ENCODE measurements at places on chromosomes 6 and 20.

- no peak for DNase-seq
Observed at GRCh38 chr6:41824571-41825569, 37.4 kb downstream of the TOMM6 start.

DNA sequence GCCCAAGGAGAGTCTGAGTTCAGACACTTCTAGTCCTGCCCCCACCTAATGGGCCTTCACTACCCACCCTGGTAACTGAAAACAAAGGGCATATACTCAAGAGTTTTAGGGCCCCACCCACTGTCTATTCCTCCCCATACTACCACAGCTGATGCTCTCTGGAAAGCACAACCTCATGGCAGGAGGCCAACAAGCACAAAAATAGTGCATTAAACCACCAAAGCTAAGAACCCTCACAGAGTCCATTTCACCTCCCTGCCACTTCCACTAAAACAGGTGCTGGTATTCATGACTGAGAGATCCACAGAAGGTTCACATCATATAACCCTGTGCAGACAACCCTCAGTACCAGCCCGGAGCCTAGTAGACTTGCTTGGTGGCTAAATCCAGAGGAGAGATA is 132.1 kb upstream of the ADGRB3 start:
- DNase-seq: no peak

DNA sequence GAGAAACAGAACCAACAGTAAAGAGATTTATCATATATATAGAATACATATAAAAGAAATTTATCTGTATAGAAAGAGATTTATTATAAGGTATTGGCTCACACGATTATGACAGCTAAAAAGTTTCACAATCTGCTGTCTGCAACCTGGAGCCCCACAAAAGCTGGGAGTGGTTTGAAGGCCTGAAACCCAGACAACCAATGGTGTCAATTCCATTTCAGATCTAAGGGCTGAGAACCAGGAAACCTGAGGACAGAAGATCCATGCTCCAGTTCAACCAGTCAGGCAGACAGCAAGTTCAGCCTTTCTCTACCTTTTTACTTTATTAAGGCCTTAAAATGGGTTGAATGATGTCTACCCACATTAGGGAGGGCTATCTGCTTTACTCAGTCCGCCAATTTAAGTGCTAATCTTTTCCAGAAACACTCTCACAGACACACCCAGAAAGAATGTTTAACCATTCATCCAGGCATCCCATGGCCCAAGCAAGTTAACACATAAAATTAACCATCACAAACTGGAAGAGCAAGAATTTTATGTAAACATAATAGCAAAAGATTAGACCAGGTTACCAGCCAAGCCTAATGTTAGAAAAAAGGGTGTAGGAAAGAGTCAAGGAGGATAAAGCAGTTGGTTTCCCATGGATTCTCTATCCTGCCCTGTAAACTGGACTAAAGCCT is 170.9 kb downstream of the FUT9 start:
- DNase-seq: no peak

GRCh38 chr6:125797886-125798444 is 7.2 kb downstream of the NCOA7 start:
- no peak for DNase-seq

GRCh38 chr6:70413992-70414494 is 735 bp downstream of the FAM135A start:
- no peak for DNase-seq

DNA sequence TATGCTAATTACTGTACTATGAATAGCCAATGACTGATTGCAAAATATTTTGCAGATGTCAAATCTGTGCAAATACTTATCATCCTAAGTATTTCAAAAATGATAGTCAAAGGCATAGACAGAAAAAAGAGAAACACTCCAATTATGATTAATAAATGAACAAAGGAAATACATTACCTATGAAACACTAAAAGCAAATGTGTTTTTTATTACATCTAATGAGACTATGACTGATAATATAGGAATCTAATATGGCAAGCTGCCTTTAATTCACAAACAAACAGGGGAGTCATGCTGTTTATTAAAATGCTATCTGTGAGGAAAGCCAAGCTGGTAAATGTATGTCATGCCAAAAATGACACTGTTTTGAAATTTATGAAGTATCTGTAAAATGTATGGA is 713.2 kb upstream of the NRSN1 start:
- DNase-seq: no peak

DNA sequence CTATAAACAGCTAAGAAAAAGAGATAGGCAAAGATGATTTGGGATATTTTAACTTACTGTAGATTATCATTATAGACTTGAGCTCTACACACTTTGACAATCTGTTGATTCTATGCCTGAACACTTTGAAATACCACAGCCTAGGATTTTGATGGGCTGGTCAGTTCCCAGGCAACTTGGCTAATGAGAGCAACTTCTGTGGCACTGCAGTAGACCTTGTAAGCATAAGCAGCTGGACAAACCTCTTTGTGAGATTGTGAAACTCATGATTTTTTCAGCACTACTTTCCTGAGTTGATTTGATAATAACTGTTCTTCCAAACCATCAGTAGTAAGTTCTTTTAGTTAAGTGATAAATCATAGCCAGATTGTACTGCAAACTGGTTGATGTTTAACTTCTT is 27.1 kb upstream of the ELOVL5 start:
- DNase-seq: no peak

- no peak for DNase-seq
Observed at GRCh38 chr6:79064635-79065034, 13.4 kb downstream of the PHIP start.

GRCh38 chr20:38680500-38681306 is 43.6 kb upstream of the SLC32A1 start:
- no peak for DNase-seq

- peak; percentile 5 for DNase-seq
Observed at GRCh38 chr20:23050847-23051627, 1.6 kb upstream of the THBD start.

DNA sequence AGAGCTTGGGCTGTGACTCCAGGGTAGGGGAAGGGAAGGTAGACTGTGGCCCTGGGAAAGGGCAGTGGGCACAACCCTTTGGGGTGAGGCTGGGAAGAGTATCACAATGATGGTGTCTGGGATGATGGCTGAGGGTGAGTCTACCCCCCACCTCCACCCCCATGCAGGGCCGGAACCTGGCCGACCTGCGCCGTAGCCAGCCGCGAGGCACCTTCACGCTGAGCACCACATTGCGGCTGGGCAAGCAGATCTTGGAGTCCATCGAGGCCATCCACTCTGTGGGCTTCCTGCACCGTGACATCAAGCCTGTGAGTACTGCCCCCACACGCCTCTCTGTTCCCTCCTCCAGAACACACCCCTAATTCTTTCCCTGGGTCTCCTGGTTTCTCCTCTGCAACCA is 10.1 kb downstream of the TTBK1 start:
- DNase-seq: no peak

DNA sequence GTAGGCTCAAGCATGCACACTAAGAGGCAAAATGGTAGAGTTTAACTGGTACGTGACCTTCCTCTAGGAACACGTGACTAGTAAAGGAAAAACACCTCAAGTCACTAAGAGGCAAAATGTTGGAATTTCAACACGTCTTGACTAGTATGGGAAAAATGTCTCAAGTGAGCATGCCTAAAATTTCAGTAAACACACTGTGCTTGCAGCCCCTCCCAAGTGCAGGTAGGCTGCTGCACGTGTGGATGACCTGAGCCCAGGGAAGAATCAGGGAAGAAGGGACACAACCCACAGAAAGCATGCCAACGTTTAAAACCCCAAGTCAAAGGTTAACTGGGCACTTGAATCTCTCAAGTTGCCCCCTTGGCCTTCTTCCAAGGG is 162.2 kb downstream of the TENT5A start:
- no peak for DNase-seq

GRCh38 chr6:49342410-49342809 is 120.6 kb downstream of the MMUT start:
- DNase-seq: no peak

GRCh38 chr6:4891141-4891540 is 112.7 kb downstream of the RPP40 start:
- no peak for DNase-seq

- no peak for DNase-seq
Observed at GRCh38 chr6:4682431-4683097, 93.6 kb upstream of the CDYL start.

- DNase-seq: no peak
Observed at GRCh38 chr6:157597461-157598312, 216.7 kb downstream of the ZDHHC14 start.

GRCh38 chr6:13273202-13273930 is 55.0 kb downstream of the TBC1D7 start:
- no peak for DNase-seq

GRCh38 chr6:130717657-130718056 is 109.5 kb upstream of the SMLR1 start:
- DNase-seq: no peak

DNA sequence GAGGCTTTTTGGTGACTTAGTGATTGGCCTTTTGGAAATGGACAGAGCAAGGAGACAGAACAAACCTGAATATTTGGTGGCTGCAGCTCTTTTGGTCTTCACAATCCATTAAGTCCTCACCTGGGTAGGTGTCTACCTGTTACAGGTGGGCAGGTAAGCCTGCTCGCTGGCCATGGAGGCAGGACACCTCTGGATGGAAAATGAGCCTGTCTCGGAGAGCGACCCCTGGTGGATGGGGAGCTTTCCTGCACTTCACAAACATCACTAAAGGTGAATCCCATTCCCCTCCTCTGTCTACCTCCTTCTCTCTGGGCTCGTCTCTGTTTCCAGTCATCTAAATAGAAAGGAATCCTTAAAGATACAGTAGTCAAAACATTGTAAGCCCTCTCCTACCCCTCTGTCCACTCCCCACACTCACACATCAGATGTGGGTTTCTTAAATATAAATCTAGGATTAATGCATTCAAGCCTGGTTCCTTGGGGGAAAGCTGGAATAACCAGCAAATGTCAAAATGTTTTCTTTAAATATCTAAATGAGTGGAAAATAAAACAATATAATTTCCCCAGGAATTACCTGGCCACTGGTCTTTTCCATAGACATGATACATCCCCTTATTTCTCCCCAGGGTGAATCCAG is 304.9 kb downstream of the CDH26 start:
- DNase-seq: no peak

- DNase-seq: no peak
Observed at GRCh38 chr6:6810727-6811126, 222.2 kb downstream of the LY86 start.
